H4 (cell line): ENCODE measurements at places on chromosomes 4 and X. TPM values are rescaled to one million over a fixed set of nuclear protein-coding genes. Genes with fewer than 3 reads are reported as not detected.

GRCh38 chr4:136301749-136302495 is 1230.4 kb downstream of the PCDH18 start:
- no peak for DNase-seq

- DNase-seq = no peak
These were observed 71.4 kb downstream of the GBA3 start for GRCh38 chr4:22764183-22764582.

UPF3B gene
- total RNA-seq = 1.5 and 3.7 TPM in 2 replicates

- DNase-seq = no peak
These were observed 104.6 kb upstream of the BMPR1B start for GRCh38 chr4:94653095-94653649.

DNA sequence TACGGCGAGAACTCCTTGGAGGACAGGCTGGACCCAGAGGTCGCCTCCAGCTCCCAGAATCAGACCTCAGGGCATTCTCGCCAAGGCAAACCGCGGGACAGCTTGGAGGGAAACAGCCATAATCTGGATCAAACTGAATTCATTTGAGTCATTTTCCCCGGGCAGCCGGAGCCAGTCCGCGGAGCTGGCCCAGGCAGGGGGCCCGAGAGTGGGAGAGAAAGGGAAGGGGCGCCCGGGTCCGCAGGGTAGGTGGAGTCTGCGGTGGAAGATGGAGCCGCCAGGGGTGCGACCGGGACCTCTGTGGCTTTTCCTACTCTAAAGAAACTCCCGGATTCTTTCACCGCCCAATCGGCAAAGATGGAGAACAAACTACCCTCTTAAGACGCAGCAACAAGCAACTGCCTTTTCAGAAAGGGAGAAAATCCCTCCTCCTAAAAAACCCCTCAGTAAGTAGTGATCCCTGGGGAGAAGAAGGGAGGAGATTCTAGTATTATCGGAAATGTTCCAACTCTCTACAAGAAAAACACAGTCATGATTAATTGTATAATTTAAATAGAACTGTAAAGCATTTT is 5.2 kb downstream of the NKX3-2 start:
- DNase-seq = no peak

P2RY8 gene
- 0.25 TPM in 1 of 2 replicates, not detected in the other for total RNA-seq

- DNase-seq = no peak
These were observed 128.7 kb downstream of the GABRB1 start for GRCh38 chr4:47160095-47160494.
